ENCODE measurements at places on chromosomes 1 and 21. TPM values are rescaled to one million over a fixed set of nuclear protein-coding genes. Genes with fewer than 3 reads are reported as not detected.

PSMD4 gene
- 118 TPM for total RNA-seq

FNDC10 gene
- 6.1 TPM for total RNA-seq

CFHR5 gene
- total RNA-seq: not detected

SEMA4A gene
- total RNA-seq: 18.7 TPM

BLZF1 gene
- 22.1 TPM for total RNA-seq

All from vagina (tissue), 2 donors.